ENCODE measurements at places on chromosomes 3 and 15.

- DNase-seq, result no peak
These were observed 160.5 kb downstream of the ANO10 start for GRCh38 chr3:43461345-43461744.

- no peak for DNase-seq
These were observed 243.7 kb downstream of the CADPS start for GRCh38 chr3:62631488-62631887.

DNA sequence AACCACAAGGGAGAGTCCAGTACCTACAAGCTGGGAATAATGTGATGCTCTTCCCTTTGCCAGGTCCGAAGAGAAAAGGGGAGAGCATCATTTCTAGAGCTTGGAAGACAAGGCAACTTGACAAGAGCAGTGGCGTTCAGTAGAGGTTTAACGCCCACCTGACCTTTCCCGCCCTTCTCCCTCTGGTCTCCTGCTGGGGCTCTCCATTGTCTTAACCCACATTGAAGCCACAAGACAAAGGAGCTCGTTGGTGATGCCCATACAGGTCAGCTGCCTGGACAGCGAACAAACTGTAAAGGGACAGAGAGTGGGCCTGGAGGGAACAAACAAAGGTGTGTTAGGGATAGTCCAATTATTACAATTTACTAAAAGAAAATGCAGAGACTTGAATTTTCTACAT is 13.1 kb upstream of the DUT start:
- no peak for DNase-seq

- DNase-seq, result no peak
These were observed 93.3 kb upstream of the SLC7A14 start for GRCh38 chr3:170679190-170679589.

DNA sequence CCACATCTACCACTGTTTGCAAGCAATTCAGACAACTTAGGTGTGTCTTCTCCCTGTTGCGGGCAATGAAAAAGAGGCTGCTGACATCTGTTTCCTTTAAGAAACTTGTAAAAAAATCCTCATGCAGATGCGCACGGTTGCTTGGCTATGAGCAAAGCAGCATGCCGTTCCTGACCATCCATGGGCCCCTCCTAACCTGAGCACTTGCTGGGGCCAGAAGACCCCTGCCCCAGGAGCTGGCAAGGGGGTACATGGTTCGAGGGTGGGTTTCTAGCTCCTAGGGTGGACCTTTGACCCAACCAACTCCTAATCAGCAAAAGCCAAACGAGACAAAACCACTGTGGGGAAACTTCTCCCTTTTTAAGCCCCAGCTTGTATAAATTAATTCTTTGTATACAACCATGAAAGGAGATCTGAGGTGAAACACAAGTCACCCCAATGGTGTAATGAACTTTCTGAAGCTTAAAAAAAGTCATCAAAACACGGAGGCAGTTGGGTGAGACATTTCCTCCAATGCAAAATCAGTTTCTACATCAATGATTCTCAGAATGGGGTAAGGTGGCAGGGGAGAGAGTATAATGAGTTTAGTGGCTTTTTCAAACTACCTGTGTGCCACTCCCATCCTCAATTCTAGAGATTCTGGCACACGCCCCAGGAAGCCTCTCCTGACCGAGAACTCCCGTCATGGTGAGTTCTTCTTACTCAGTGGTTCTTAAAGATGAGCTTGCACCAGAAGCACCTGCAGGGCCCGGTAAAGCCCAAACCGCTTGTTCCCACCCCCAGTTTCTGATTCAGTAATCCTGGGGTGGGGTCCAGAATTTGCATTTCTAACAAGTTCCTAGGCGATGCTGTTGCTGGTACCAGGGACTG is 44.1 kb downstream of the CPN2 start:
- peak; percentile 50 for DNase-seq

DNA sequence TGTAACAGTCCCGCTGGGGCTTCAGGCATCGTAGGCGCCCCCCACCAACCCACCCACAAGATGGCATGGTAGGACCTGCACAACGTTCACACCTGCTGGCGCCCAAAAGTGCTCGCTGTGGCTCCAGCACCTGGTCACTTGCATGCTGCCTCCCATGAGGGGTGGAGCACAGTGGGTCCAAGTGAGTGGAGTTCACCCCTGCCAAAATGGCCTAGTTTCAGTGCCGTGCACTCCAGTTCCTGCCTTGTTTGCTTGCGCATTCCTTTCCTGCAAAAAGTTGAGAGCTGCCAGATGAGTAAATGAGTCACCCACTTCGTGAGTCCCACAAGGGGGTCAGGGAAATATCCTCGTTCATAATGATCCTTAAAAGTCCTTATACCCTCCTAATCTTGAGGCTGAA is 788.7 kb upstream of the DPPA4 start:
- no peak for DNase-seq

- no peak for DNase-seq
These were observed 4.6 kb upstream of the TMEM44 start for GRCh38 chr3:194637541-194638400.

DNA sequence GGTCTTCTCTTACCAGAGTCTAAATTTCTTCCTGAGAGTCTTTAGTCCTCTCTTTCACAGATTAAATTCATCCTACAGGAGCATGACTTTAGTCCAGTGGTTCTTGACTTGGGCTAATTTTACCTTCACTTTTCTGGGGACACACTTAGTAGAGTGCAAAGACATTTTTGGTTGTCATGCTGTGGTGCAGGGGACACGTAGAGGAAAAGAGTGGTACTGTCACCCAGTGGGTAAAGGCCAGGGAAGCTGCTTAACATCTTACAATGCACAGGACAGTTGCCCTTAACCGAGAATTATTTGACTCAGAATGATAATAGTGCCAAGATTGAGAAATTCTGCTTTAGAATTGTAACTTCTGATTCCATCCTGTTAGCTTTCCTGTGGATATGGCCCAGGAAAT is 772.5 kb upstream of the GRM7 start:
- DNase-seq, result no peak

- no peak for DNase-seq
These were observed 78.6 kb downstream of the MAGI1 start for GRCh38 chr3:65960087-65960486.

GRCh38 chr15:32222716-32223115 is 180.4 kb downstream of the GOLGA8K start:
- no peak for DNase-seq

DNA sequence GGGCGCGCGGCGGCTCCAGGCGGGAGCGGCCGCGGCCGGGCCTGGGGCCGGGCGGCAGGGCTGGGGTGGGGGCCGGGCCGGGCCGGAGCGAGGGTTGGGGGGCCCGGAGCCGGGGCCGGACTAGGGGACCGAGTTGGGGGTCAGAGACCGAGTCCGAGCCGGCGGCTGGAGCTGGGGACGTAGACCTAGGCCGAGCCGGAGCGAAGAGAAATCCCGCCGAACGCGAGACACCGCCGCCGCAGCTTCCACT is 37.3 kb downstream of the HMCES start:
- no peak for DNase-seq

GRCh38 chr3:48042071-48042760 is 26.0 kb upstream of the MAP4 start:
- no peak for DNase-seq

DNA sequence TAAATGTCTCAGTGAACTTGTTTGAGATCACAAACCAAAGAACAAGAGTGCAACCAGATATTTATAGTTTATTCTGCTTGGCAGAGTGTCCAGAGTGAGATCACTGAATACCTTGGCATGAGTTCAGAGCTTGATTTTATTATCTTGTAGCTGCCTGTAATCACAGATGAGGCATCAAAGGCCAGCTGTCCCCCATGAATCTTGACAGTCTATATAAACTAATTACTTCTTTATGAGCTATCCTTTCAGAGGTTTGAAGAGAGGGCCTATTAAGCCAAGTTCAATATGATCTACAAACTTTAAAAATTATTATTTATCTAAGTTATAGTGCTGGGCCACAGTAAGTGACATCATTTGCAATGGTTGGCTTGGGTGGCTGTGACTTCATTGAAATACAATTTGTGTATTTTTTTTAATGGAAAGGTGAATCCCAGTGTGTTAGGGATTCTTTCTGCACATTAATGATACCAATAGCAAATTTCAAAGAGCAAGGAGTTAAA is 251.5 kb downstream of the CLSTN2 start:
- no peak for DNase-seq

DNA sequence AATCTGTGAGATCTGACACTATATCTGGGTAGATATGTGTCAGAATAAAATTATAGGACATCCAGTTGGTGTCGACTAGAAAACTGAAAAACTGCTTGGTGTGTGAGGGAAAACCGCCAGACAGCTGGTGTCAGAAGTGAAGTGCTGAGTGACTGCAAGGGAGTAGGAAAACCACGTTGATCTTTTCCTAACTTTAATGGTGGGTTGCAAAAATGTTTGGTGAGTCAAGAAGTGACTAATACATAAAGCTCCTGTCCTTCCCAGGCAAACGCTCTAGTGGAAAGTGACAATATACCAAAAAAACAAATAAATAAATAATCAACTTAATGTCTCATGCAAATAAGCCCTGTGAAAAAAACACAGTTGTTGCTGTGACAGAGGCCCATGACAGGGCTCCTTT is 7.3 kb upstream of the CD96 start:
- no peak for DNase-seq

GRCh38 chr3:147915057-147915456 is 505.9 kb downstream of the ZIC1 start:
- no peak for DNase-seq

- DNase-seq, result no peak
These were observed 41.3 kb upstream of the ZBED2 start for GRCh38 chr3:111636366-111636885.

DNA sequence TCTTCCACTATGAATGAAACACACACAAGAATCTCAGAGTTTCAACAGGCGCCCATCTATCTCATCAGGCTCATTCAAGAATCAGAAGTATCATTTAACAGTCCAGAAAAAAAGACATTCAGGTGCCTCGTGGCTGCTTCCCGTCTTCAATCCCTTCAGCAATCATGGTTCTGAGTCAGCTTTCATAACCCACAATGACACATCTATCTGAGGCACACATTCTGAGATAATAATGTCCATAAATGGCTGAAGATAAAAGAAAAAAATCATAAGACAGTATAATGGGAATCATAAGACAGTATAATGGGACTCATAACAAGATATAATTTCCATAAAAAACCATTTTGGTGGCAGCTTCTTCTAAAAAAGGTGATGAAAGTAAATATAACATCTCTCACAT is 52.4 kb downstream of the TNIK start:
- DNase-seq, result no peak

- no peak for DNase-seq
These were observed 157.6 kb upstream of the CTDSPL start for GRCh38 chr3:37704064-37704463.
